Liver (tissue), 10 donors: ENCODE measurements at places on chromosomes 7 and 10. TPM values are rescaled to one million over a fixed set of nuclear protein-coding genes. Genes with fewer than 3 reads are reported as not detected.
A peak's percentile ranks its signal among the peaks of the same experiment; 100 is the strongest.

DNA sequence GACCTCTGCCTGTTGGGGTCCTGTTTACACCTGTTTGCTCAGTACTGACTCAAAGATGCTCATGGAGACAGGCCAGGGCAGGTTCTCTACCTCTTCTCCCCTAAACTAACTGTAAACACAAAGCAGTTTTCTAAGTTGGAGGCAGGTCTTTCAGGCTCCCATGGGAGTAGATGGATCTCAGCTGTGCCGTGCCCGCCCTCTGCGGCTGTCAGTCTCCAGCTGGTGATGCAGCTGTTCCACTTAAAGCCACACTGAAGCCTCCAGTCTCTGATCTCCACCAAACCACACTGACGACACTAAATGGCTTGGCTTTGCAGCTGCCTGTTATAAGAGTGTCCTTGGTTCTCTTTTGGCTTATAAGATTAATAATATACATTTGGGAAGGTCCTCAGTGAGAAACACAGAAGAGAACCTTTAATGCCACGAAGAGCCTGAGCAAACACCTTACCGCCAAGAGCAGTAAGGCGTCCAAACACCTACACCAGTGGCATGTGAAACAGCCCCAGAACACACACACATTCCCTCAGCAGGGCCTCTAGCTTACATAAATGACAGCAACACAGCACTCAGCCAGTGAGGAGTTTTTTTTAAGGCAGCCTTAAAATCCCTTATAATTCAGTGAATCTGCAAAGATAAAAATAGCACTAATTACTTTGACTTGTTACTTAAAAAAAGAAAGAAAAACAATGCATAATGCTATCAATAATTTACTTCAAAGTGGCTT is 60.4 kb upstream of the KCNIP2 start:
- H3K4me1 ChIP-seq, result peaks cover 1% of the 10 kb centered on the region
- DNase-seq, result no peak
- H3K36me3 ChIP-seq, result peaks cover 2% of the 10 kb centered on the region
- H3K27ac ChIP-seq, result no peak overlapping the region
- H3K4me3 ChIP-seq, result no peak overlapping the region
- H3K27me3 ChIP-seq, result no peaks in the 10 kb centered on the region

The NACAD gene
- 0.09 TPM for total RNA-seq

GRCh38 chr7:24141874-24142509 is 142.0 kb upstream of the NPY start:
- no peak overlapping the region for H3K4me3 ChIP-seq
- H3K36me3 ChIP-seq, result no peaks in the 10 kb centered on the region
- no peak for DNase-seq
- H3K4me1 ChIP-seq, result no peaks in the 10 kb centered on the region
- no peak overlapping the region for H3K27ac ChIP-seq

The PTF1A gene
- total RNA-seq, result not detected

DNA sequence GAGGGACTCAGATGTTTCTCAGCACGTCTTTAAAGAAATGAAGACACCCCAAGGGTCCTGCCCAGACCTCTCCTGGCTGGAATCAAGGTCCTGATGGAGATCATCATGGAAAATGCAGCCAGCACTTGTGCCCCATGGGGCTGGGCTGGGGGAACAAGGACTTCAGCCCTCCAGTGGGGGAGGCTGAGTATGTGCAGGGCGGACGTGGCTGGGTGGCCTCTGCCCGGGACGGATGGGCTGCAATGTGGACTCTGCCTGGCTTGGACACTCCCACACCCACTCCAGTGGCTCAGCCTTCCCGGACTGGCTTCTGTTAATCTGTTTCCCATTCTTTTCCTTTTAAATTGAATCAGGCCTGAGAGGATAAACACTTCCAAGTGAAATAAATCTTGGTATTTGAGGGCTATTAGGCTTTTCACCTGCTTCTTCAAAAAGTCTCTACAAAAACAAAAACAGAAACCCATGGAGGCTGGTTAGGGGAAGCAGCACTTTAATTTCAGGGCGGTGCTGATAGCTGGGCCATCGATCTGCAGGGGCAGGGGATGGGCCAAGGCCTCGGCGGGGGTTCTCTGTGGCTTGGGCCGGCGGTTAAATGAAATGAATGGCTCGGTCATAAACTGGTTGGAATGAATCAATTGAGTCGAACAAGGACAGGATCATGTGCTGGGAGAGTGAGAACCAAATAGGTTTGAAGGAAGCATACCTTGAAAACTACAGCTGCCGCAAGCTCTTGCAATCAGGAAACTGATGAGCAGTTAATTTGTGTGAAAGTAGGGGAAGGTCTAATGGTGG is 51.4 kb downstream of the ADARB2 start:
- no peaks in the 10 kb centered on the region for H3K36me3 ChIP-seq
- H3K27me3 ChIP-seq, result no peaks in the 10 kb centered on the region
- no peak overlapping the region for H3K4me3 ChIP-seq
- H3K4me1 ChIP-seq, result no peaks in the 10 kb centered on the region

GRCh38 chr7:74235518-74236268 is 18.5 kb downstream of the RFC2 start:
- H3K4me3 ChIP-seq, result no peak overlapping the region
- H3K27me3 ChIP-seq, result no peaks in the 10 kb centered on the region
- peaks cover 63% of the 10 kb centered on the region for H3K36me3 ChIP-seq
- no peak for DNase-seq

- H3K27me3 ChIP-seq, result no peaks in the 10 kb centered on the region
- no peaks in the 10 kb centered on the region for H3K36me3 ChIP-seq
- H3K4me1 ChIP-seq, result peaks cover 11% of the 10 kb centered on the region
- H3K27ac ChIP-seq, result no peak overlapping the region
These were observed 64.1 kb downstream of the DOCK1 start for GRCh38 chr10:126969310-126969709.

DNA sequence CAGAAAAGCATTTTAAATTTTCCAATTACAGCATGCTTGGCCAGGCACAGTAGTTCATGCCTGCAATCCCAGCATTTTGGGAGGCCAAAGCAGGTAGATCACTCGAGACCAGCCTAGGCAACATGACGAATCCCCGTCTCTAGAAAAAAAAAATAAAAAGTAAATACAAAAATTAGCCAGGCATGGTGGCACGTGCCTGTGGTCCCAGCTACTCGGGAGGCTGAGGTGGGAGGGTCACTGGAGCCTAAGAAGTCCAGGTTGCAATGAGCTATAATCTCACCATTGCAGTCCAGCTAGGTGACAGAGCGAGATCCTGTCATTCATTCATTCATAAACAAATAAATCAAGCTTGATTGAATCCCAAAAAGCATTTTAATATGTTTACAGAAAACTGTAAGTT is 234.9 kb downstream of the PARD3 start:
- peaks cover 5% of the 10 kb centered on the region for H3K4me1 ChIP-seq
- no peaks in the 10 kb centered on the region for H3K36me3 ChIP-seq
- no peak overlapping the region for H3K27ac ChIP-seq
- no peak for DNase-seq
- no peaks in the 10 kb centered on the region for H3K27me3 ChIP-seq

GRCh38 chr10:52004342-52004949 is 305.1 kb upstream of the CSTF2T start:
- H3K4me1 ChIP-seq, result no peaks in the 10 kb centered on the region
- no peaks in the 10 kb centered on the region for H3K27me3 ChIP-seq
- H3K4me3 ChIP-seq, result no peak overlapping the region
- H3K27ac ChIP-seq, result no peak overlapping the region
- no peaks in the 10 kb centered on the region for H3K36me3 ChIP-seq
- DNase-seq, result no peak

- H3K27me3 ChIP-seq, result no peaks in the 10 kb centered on the region
- H3K4me3 ChIP-seq, result no peak overlapping the region
- no peaks in the 10 kb centered on the region for H3K36me3 ChIP-seq
- peak; percentile 70 for DNase-seq
- H3K4me1 ChIP-seq, result no peaks in the 10 kb centered on the region
These were observed 43.2 kb downstream of the CCNY start for GRCh38 chr10:35379226-35380137.

The GFRA1 gene
- 14.2 TPM for total RNA-seq

- no peak for DNase-seq
- no peaks in the 10 kb centered on the region for H3K27me3 ChIP-seq
- H3K27ac ChIP-seq, result no peak overlapping the region
- H3K4me1 ChIP-seq, result no peaks in the 10 kb centered on the region
- H3K36me3 ChIP-seq, result no peaks in the 10 kb centered on the region
- no peak overlapping the region for H3K4me3 ChIP-seq
These were observed 336.4 kb downstream of the RNLS start for GRCh38 chr10:88246675-88247074.

DNA sequence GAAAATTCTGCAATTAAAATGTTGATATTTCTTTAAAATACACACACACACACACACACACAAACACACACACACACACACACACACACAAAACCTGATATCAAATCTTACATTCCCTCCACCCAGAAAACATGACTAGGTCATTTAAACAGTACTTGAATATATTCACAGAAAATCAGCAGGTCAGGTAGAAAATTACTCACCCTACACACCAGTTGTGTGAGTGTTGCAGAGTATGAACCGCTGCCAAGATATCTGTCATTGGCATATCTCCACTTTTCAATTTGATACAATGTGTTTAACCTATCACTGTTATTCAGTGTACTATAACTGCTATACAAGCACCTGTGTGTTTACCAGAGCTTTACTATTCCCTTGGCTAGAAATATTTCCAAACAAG is 283.6 kb upstream of the LRRTM3 start:
- no peaks in the 10 kb centered on the region for H3K4me1 ChIP-seq
- no peaks in the 10 kb centered on the region for H3K36me3 ChIP-seq
- no peak overlapping the region for H3K4me3 ChIP-seq
- no peak overlapping the region for H3K27ac ChIP-seq
- no peak for DNase-seq
- H3K27me3 ChIP-seq, result no peaks in the 10 kb centered on the region

The MORN4 gene
- total RNA-seq, result 2.5 TPM

DNA sequence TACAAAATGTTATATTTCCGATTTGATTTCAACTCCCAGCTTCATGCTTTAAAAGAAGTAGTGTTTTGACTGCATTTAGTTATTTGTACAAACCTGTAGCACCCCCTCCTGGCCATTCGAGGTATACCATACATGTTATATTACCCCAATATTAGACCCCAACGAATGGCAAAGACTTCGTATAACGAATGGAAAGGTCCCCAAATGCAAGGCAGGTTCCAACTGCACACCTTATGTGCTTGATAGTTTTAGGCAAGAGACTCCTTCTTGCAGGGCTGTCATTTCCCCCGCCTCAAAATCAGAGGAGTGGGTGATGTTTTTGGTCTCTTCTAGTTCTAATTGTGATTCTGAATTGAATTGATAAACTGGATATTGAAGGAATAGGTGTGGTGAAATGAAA is 101.1 kb upstream of the TARP start:
- DNase-seq, result no peak
- no peaks in the 10 kb centered on the region for H3K27me3 ChIP-seq
- no peak overlapping the region for H3K4me3 ChIP-seq
- peaks cover 3% of the 10 kb centered on the region for H3K4me1 ChIP-seq
- no peaks in the 10 kb centered on the region for H3K36me3 ChIP-seq

The GDF2 gene
- total RNA-seq, result 26.9 TPM

The FGL2 gene
- total RNA-seq, result 19.1 TPM

GRCh38 chr10:73759512-73760115 is 15.4 kb downstream of the SEC24C start:
- no peak for DNase-seq
- no peaks in the 10 kb centered on the region for H3K4me1 ChIP-seq
- no peak overlapping the region for H3K27ac ChIP-seq
- peaks cover 22% of the 10 kb centered on the region for H3K36me3 ChIP-seq
